ENCODE measurements at places on chromosomes 7 and 10. TPM values are rescaled to one million over a fixed set of nuclear protein-coding genes. Genes with fewer than 3 reads are reported as not detected.

GPR26 gene
- total RNA-seq, result not detected

CYP2C19 gene
- not detected for total RNA-seq

ANLN gene
- total RNA-seq, result 38.6 TPM

PKD2L1 gene
- total RNA-seq, result not detected

GPRIN2 gene
- total RNA-seq, result not detected

Measured in activated naive CD8-positive, alpha-beta T cell treated with anti-CD3 and anti-CD28 coated beads for 36 hours (primary cell).